ENCODE measurements at places on chromosomes 2 and 18.

DNA sequence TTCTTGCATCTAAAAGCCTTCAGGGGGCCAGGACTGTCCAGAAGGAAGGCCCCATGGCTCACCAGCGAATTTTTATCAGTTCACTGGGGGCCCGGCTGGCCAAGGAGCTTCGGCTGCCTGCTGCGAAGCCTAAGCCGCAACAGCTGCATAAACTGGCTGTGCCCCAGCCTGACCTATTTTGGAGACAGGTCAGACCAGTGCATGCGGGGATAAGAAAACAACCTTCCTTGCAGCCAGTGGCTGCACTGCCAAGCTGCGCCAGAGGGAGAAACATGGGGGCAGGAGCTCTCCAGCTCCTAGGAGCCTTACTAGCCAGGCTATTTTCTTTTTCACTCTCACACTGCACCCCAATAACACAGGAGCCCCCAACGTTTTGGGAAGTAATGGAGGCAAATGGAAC is 15.2 kb downstream of the PAX3 start:
- DNase-seq: no peak

- no peak for DNase-seq
These were observed 27.9 kb downstream of the AOX1 start for GRCh38 chr2:200613692-200614091.

GRCh38 chr2:78614726-78615125 is 410.8 kb upstream of the REG3G start:
- DNase-seq: no peak

- no peak for DNase-seq
These were observed 97.3 kb upstream of the PIEZO2 start for GRCh38 chr18:11246495-11247300.

- DNase-seq: no peak
These were observed 80.2 kb downstream of the CLHC1 start for GRCh38 chr2:55151733-55152433.

- no peak for DNase-seq
These were observed 53.4 kb upstream of the SCN1A start for GRCh38 chr2:166180951-166181812.

DNA sequence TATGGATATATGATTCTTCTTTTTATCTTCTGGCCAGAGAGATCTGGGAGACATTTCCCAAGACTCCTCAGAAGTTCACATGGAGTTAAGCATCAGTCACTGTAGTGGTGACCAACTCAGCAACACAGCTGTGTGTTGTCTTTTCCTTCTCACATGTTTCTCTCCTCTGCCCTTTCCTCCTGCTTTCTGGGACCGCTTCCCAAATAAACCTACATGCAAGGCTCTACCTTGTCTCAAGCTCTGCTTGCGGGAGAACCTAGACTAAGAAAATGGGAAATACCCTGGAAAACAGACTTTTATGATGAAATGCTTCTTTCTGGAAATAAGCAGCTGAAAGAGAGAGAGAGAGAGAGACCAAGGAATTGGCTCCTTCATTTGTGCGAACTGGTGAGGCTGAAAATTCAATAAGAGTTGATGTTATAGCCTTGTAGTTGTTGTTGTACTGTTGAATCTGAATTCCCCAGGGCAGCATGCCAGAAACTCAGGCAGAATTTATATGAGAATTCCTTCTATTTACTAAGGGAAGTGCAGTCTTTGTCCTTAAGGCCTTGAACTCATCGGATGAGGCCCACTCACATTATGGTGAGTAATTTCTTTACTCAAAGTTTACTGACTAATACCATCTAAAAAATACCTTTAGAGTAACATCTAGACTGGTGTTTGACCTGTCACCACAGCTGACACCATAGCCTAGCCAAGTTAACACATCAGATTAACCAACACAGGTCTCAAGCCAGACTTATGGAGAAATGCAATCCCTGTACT is 22.7 kb upstream of the DSC1 start:
- no peak for DNase-seq

DNA sequence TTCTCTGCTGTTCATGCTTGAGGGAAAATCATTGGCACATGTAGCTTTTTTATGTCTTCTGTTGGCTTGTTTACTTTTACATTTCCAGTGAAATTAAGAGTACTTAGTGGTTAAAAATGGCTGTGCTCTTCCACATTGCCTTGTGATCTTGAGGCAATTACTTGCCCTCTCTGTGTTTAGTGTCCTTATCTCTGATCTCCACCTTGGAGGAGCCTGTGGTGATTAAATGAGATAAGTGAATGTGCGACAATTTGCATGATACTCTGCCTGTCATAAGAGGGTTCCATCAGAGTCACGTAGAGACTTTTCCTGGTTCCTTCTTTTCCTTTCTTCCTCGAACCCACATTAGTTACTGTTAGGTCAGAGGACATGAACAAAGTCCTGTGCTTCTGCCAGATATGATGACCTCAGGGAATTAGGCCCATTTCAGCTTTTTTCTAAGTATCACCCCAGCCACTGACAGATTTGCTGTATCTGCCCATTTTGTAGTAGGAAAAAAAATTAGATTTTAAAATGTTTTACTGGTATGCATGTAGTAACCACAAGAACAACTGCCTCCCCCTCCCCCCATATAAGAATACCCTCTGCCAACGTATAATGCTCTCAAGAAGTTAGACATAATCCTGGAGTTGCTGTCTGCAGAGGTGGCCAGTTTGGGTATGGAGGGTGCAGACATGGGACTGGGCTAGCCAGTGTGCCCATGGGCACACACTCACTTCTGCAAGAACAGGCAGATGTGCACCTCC is 51.9 kb downstream of the TET3 start:
- DNase-seq: no peak

GRCh38 chr2:51071191-51071590 is 39.3 kb upstream of the NRXN1 start:
- no peak for DNase-seq

DNA sequence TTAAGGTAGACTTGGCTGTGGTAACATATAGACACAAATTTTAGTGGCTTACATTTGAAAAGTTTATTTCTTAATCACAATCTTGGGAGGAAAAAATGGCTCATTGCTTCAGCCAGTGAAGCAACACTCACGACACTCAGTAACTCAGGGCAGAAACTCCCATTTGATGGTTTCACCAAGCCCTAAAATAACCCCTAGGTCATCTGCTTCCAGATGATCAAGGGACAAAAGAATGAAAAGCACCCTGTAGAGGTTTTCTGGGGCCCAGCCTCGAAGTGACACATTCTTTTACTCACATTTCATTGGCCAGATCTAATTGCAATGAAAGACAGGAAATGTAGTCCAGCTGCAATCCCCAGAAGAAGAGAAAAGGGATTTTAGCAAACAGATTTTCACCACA is 275.9 kb downstream of the TMX3 start:
- no peak for DNase-seq

DNA sequence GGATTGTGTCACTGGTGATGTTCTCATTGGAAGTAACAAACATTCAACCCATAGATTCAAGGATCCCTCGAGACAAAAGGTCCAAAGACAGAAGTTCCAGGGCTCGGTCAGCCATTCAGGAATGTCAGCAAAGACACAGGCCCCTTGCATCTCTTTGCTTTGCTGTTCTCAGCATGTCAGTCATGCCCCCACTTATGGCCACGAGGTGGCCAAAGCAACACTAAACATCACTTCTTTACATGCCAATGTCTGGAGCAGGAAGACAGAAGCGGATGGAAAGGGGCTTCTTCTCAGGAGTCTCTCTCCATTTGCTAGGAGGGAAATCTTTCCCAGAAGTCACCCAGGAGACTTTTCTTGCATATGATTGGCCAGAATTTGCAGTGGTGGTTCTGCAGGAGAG is 191.6 kb upstream of the SP5 start:
- DNase-seq: no peak

- DNase-seq: no peak
These were observed 557.2 kb downstream of the ERBB4 start for GRCh38 chr2:211981451-211981850.

- no peak for DNase-seq
These were observed 17.6 kb upstream of the ADI1 start for GRCh38 chr2:3536682-3537632.

DNA sequence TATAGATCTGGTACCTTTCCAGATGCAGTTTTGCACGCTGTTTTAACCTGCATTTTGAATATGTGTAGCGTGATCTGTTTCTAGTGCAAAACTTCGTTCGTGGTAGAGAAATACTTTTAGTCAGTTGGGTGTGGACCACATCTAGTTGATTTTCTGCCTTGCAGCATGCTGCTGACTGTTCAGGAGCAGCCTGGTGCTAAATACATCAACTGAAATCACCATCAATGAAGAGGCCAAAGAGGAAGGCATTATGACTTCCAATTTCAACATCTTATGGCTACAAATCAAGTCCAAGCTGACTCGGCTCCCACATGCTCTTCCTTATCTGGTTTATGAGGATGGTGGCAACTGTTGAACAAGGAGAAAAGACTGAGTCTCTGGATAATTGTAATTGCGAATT is 298.5 kb downstream of the ZNF521 start:
- DNase-seq: no peak

GRCh38 chr2:238995634-238996033 is 147.7 kb downstream of the TWIST2 start:
- DNase-seq: no peak

DNA sequence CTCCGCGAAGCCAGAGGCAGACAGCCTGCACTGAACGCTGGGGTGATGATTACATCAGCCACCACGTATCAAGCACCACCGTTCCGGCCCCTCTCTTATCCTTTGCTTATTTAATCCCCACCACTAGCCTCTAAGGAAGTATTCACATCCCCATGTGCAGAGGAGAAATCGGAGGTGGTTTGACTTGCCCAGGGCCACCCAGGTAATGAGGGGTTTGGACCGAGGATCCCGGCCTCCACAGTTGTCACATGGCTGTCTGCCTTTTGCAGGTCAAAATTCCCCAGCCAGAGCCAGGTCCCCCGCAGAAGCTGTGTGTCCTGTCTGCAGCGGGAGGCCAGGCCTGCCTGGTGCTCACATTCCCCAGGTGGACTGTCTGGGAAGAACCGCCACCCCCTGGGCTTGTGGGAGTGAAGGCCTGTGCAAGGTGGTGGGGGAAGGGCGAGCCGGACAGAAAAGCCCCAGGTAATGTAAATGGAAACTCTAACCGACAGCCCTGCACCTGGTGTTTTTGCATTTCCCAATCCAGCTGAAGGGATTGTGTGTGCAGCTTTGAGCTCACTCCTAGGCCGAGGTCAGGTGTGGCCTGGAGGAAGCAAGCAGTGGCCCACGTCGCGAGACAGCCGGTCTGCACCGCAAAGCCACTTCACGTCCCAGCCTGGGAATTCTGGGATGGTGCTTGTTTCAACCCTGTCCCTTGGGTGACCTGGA is 108.5 kb upstream of the ID2 start:
- DNase-seq: no peak

DNA sequence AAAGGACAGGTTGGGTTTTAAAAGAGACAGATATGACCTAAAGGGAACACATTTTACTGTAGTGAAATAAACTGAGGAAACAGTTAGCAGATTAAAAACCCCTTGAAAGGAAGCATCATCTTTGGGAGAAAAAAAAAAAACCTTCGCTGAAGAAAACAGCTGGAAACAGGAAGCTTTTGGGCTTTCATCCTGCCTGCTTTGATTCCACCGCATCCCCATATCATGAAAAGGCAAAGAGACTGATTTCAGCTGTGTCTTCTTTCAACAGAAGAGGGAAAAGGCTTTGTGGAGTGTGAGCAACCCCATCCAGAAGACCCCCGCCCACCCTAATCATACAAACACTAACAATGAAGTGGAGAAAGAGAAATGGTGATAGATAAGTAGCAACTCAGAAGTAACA is 86.4 kb downstream of the TCF4 start:
- no peak for DNase-seq

GRCh38 chr2:74080346-74080745 is 67.4 kb downstream of the BOLA3 start:
- no peak for DNase-seq

DNA sequence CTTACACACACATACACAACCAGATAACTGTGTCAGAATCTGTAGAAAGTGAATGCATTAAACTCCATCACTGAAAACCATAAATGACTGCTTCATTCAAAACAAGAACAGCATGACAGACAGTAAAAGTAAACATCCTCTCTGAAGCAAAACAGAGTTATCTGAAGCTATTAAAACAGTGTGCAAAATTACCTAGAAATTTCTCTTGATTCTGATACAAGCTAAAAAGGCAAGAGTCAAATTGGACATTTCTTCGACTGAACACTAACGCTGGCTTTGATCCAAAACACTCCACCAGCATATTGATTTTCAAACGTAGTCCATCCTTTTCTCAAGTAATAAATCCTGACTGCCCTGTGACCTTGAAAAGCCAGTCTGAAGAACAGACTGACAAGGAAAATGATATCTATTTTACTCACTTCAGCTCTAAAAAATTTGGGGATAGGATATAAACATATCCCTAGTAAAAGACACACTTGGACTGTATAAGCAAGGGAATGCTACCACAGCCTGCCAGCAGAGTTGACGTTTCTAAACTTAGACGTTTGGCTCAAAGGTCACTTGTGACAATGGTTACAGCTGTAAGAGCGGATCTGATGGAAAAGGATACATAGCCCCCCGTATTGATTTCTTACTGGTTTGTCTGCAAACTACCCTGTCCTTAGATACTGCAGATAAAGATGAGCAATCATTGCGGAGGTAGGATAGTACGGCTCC is 128.9 kb upstream of the ITGB6 start:
- no peak for DNase-seq

GRCh38 chr18:32378705-32379104 is 92.0 kb downstream of the GAREM1 start:
- DNase-seq: no peak

- DNase-seq: no peak
These were observed 81.9 kb upstream of the MAPRE2 start for GRCh38 chr18:34959211-34959829.

DNA sequence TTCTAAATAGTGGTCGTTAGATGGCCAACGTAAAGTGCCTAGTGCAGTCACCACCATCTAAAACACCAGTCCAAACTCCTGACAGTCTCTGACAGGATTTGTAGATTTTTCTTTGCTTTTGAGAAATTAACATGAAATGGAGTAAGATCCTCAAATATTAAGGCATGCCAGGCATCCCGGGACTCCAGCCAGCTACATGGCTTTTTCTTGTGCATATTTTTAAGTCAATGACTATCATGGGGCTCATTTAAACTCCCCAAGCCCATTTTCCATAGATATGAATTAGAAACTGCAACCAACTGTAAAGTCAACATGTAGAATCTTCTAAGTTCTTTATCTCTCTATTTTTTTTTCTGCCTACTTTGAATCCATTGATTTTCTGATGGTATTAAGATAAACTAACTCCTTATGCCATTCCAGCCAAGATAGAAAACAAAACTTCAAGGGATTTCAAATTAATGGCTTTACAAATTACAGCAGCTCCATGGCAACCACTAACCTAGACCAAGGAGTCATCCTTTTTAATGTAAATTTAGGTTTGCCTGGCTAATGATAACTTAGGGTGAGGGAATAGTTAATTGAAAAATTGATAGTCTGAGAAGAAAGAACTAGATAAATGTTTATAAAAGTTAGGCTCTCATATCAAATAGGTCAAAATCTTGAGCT is 764.1 kb upstream of the NXPH2 start:
- DNase-seq: no peak

DNA sequence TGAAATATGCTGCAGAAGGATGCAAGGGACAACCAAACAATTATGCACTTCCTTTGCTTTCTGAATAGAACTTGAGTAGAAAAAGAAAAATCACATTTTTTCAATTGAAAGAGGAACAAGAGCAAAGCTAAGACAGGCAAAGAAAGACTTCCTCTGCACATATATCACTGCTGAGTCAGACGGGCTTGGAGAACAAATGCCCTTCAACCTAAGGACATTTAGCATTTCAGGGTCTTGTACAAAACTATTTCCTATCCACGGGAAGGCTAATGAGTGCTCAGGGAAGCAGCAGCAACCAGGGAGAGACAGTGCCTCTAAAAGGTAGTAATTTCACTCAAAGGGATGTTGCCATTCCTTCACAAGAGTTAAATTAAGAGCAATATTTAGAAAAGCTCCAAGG is 570.0 kb upstream of the GCFC2 start:
- no peak for DNase-seq

GRCh38 chr2:232959139-232959538 is 53.9 kb downstream of the NGEF start:
- no peak for DNase-seq

All from NCI-H2081 treated with DMSO at 0.1 percent for 48 hours (cell line).